ENCODE measurements at places on chromosomes 5 and 9. TPM values are rescaled to one million over a fixed set of nuclear protein-coding genes. Genes with fewer than 3 reads are reported as not detected.

- no peak for DNase-seq
These were observed 98.5 kb upstream of the LHFPL2 start for GRCh38 chr5:78747055-78747454.

The ALDH7A1 gene
- 111 TPM for total RNA-seq

The ADGRD2 gene
- 0.07 TPM for total RNA-seq

The SPACA9 gene
- 2.5 TPM for total RNA-seq

GRCh38 chr9:104778802-104779201 lies 14.9 kb downstream of the NIPSNAP3B start:
- no peak for DNase-seq

Data from foreskin keratinocyte (primary cell).